Chondrocyte (in vitro differentiated cells): ENCODE measurements at places on chromosomes 12 and 14. TPM values are rescaled to one million over a fixed set of nuclear protein-coding genes. Genes with fewer than 3 reads are reported as not detected.

DNA sequence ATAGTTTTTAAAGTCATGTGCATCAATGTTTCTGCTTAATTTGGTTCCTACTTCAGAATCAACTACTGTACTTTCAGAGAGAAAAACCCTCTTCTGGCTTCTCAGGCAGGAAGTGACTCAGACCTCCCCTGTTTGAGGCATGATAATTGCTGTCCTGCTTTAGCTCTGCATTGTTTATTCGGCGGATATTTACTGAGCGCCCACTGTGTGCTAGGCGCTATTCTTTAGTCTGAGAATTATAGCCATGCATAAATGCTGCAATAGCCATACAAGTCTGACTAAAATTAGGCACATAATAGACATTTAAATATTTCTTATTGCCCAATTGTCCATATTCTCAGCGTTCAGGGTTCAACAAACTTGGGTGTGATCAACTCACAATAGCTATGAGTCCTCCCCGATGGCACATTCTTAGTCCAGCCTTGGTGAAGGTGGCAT lies 6.1 kb upstream of the AMIGO2 start:
- DNase-seq = no peak
- H3K27ac ChIP-seq = peak overlapping the region; percentile 82
- no peaks in the 10 kb centered on the region for H3K36me3 ChIP-seq
- no peak overlapping the region for H3K4me3 ChIP-seq
- no peaks in the 10 kb centered on the region for H3K27me3 ChIP-seq

Gene KLC1
- total RNA-seq = 188 to 226 TPM (median 190 TPM) in 3 replicates

Gene TSPAN11
- 0.87 to 1.9 TPM (median 0.95 TPM) in 3 replicates for total RNA-seq

Gene KLRC1
- total RNA-seq = not detected in 3 replicates

- no peaks in the 10 kb centered on the region for H3K36me3 ChIP-seq
- H3K4me3 ChIP-seq = no peak overlapping the region
- H3K4me1 ChIP-seq = no peaks in the 10 kb centered on the region
- no peak for DNase-seq
These were observed 212.2 kb downstream of the NPAS3 start for GRCh38 chr14:33150666-33151428.

- H3K27ac ChIP-seq = no peak overlapping the region
- no peak overlapping the region for H3K4me3 ChIP-seq
- H3K27me3 ChIP-seq = no peaks in the 10 kb centered on the region
These were observed 30.6 kb downstream of the WDR89 start for GRCh38 chr14:63611078-63611477.

GRCh38 chr14:41973178-41973577 lies 366.5 kb downstream of the LRFN5 start:
- no peaks in the 10 kb centered on the region for H3K27me3 ChIP-seq
- no peak overlapping the region for H3K4me3 ChIP-seq
- no peak for DNase-seq
- no peak overlapping the region for H3K27ac ChIP-seq
- H3K4me1 ChIP-seq = no peaks in the 10 kb centered on the region

- H3K4me1 ChIP-seq = peaks cover under 1% of the 10 kb centered on the region
- H3K36me3 ChIP-seq = no peaks in the 10 kb centered on the region
- H3K4me3 ChIP-seq = no peak overlapping the region
These were observed 65.8 kb upstream of the RASSF3 start for GRCh38 chr12:64544371-64545080.

Gene ARHGEF25
- total RNA-seq = 29.0 to 30.6 TPM (median 29.5 TPM) in 3 replicates

Gene RNASE7
- total RNA-seq = not detected in 3 replicates

Gene SYNDIG1L
- total RNA-seq = not detected in 3 replicates

DNA sequence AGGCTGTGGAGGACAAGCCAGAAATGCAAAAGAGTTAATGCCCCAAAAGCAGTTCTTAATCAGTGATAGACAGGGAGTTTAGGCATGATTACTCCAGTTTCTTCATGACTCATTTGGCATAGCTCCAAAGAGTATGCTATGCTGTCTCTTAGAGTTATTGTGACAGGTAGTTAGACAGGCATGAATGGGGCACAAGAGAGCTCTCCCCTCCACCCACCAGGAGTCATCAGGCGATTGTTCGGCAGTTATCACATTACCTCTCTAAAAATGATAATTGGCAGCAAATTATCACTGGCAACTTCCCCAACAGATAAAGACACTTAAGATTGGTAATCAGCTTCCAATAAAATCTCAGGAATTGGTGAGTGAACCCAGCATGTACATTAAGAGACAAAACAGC lies 320.1 kb downstream of the DAD1 start:
- peaks cover 86% of the 10 kb centered on the region for H3K4me1 ChIP-seq
- DNase-seq = no peak
- H3K27me3 ChIP-seq = no peaks in the 10 kb centered on the region
- H3K36me3 ChIP-seq = no peaks in the 10 kb centered on the region
- peak overlapping the region; percentile 19 for H3K27ac ChIP-seq

- H3K36me3 ChIP-seq = no peaks in the 10 kb centered on the region
- peaks cover 22% of the 10 kb centered on the region for H3K27me3 ChIP-seq
- H3K4me3 ChIP-seq = no peak overlapping the region
- no peaks in the 10 kb centered on the region for H3K4me1 ChIP-seq
- no peak overlapping the region for H3K27ac ChIP-seq
- DNase-seq = no peak
These were observed 47.6 kb upstream of the RBM19 start for GRCh38 chr12:114013575-114014345.

- no peak overlapping the region for H3K27ac ChIP-seq
- no peaks in the 10 kb centered on the region for H3K4me1 ChIP-seq
These were observed 268.2 kb downstream of the PCNX1 start for GRCh38 chr14:71175491-71175890.

GRCh38 chr14:23034498-23035302 lies at the start of gene PSMB5:
Gene PSMB5 (minus strand): TSS chr14:23034900. CDS start chr14:23034881, 19 bp downstream.
- H3K27ac ChIP-seq = peak within 1 kb of the TSS; percentile 96
- no peaks in the 10 kb centered on the region for H3K27me3 ChIP-seq
- peaks cover 30% of the 10 kb centered on the region for H3K4me1 ChIP-seq
- H3K36me3 ChIP-seq = peaks cover 13% of the 10 kb centered on the region

Gene SERPINA1
- total RNA-seq = 0.20 TPM in 1 of 3 replicates, not detected in the others

DNA sequence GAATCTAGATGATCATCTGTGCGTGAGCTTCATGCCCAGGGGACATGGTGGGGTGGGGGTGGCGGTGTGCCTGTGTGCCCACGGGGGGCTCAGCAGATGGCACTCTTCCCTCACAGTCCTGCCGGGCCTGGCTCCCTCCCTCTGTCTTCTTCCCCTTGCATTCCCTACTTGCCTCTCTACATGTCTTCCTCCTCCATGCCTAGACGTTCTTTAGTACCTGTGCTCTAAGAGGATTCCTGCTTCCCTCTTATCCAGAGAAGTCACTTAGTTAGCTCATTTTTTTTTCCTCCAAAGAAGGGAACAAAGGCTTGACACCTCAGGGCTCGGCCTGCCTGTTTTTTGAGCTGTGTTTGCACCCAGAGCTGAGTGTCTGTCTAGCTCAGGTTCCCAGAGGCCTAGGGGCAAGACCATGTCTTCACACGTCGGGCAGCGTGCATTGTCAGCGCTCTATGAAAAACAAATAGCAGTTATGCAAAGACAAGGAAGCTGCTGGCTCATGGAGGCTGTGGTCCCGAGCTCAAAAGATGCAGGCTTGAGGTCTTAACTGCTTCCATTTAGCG lies 48.8 kb downstream of the NINJ2 start:
- peaks cover 40% of the 10 kb centered on the region for H3K4me1 ChIP-seq
- DNase-seq = no peak
- no peaks in the 10 kb centered on the region for H3K36me3 ChIP-seq
- H3K4me3 ChIP-seq = no peak overlapping the region

GRCh38 chr12:91555436-91556415 lies 373.1 kb upstream of the DCN start:
- no peak overlapping the region for H3K27ac ChIP-seq
- peaks cover 13% of the 10 kb centered on the region for H3K36me3 ChIP-seq
- no peaks in the 10 kb centered on the region for H3K4me1 ChIP-seq
- H3K4me3 ChIP-seq = no peak overlapping the region

Gene RD3L
- total RNA-seq = not detected in 3 replicates

GRCh38 chr14:87081004-87081403 lies 912.0 kb downstream of the GALC start:
- no peak for DNase-seq
- no peak overlapping the region for H3K4me3 ChIP-seq
- no peaks in the 10 kb centered on the region for H3K27me3 ChIP-seq
- no peak overlapping the region for H3K27ac ChIP-seq

Gene PIWIL1
- not detected in 3 replicates for total RNA-seq

Gene PRB2
- not detected in 3 replicates for total RNA-seq

DNA sequence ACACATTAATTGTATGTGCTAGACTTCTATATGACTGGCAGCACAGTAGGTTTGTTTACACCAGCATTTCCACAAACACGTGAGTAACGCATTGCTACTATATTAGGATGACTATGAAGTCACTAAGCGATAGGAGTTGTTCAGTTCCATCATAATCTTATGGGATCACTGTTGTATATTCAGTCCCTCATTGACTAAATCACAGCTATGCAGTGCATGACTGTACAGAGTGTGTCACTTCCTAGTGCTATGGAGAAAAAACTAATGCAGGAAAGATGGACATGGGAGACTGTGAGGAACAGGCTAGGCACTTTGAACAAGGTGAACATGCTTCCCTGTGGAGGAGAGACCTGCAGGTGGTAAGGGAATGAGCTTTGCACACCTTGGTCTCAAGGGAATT lies 259.8 kb downstream of the NUAK1 start:
- H3K4me1 ChIP-seq = peaks cover 15% of the 10 kb centered on the region
- no peaks in the 10 kb centered on the region for H3K27me3 ChIP-seq
- no peak overlapping the region for H3K27ac ChIP-seq
- H3K36me3 ChIP-seq = no peaks in the 10 kb centered on the region
- no peak for DNase-seq

- DNase-seq = no peak
- no peak overlapping the region for H3K4me3 ChIP-seq
- peaks cover 3% of the 10 kb centered on the region for H3K36me3 ChIP-seq
- peaks cover 8% of the 10 kb centered on the region for H3K4me1 ChIP-seq
These were observed 62.9 kb upstream of the NID2 start for GRCh38 chr14:52131640-52132320.

DNA sequence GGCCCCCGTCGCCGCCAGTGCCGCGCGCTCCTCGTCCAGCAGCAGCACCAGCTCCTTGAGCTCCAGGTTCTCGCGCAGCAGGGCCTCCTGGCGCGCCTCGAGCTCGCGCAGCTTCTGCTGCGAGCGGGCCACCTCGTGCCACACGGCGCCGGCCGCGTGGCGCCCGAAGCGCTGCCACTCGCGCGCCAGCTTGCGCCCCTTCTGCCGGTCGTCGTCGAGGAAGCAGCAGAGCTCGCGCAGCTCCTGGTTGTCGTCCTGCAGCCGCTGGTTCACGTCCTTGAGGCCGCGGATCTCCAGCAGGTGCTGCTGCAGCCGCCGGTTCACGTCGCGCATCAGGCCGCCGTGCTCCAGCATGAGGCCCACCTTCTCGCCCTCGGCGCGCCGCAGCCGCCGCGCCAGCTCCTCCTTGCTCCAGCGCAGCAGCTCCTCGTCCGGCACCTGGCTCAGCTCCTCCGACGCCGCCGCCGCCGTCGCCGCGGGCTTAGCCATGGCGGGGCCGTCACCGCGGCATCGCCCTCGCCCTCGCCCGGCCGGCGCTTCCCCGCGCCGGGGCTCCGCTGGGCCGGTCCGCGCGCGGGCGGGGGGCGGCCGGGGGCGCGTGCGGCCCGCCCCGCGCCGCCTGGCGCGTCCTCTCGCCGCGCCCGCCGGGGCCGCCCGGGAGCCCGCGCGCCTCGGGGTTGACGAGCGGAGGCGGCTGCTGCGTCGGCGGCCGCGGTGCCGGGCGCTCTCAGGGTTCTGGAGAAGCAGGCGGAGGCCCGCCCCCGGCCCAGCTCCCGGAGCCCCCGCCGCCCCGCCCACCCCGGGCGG lies at the start of gene CCDC85C:
CCDC85C (minus strand) TSS at position 737 of the 807 bp plus-strand sequence; CDS start at position 489, 248 bp downstream.
- no peaks in the 10 kb centered on the region for H3K27me3 ChIP-seq
- peaks cover 24% of the 10 kb centered on the region for H3K4me1 ChIP-seq
- no peaks in the 10 kb centered on the region for H3K36me3 ChIP-seq
- DNase-seq = no peak
- peak within 1 kb of the TSS; percentile 79 for H3K27ac ChIP-seq

Gene TESPA1
- total RNA-seq = not detected in 3 replicates

DNA sequence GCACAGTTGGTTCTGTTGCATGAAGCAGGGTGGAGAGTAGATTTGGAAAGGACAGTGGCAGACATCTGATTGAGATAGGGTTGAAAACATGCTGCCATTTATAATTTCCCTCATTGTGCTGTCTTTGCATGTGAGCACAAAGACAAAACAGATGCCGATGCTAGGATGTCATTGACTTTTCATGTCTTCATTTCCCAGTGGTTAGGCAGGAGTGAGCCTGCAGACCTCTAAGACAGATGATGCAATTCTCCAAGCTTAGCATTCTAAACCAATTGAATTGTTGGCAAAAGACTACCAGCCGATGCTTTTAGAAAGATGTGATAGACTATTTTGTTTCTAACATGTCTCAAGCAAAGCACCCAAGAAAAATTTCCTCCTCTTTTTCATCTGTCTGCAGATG lies 37.1 kb upstream of the PELI2 start:
- H3K36me3 ChIP-seq = no peaks in the 10 kb centered on the region
- peaks cover 34% of the 10 kb centered on the region for H3K27me3 ChIP-seq
- H3K27ac ChIP-seq = no peak overlapping the region
- no peaks in the 10 kb centered on the region for H3K4me1 ChIP-seq

DNA sequence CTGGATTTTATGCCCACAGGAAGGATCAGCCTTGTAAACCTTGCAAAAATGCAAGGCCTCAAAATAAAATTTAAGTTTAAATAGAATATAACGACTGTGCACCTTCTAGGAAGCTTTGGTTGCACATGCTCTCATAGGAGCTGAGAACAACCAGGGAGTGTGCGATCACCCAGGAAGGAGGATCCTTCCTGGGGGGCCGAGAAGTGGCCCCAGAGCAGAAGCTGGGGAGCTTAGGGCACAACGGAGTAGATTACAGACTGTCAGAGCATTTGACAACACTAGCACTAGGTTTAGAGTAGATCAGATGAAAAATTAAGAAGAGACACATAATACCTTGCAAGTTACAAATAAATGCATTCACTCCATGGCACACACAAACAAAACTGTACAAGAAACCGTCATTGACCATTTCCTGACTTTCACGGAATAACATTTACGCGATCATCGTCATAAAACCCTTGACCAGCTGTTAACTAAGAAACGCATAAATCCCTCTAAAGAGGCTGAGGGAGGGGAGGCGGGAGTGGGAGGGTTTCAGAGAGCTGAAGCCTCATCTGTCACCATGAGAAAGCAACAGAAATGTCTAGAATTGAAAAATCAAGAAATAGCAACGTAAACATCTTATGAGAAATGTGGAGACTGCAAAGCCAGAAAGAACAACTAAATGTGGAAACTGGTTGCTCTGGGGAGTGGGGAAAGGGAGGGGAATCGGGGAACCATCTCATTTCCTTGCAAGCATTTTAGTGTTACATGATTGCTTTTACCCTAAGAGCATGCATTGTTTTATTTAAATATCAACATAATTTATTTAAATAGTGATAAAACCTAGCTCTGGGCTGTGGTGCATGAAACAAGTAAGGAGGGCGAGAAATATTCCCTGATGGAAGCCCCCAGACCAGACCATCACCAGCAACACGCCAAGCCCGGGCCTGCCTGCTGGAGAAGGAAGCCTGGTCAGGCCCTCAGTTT lies 13.1 kb upstream of the CCDC85C start:
- no peaks in the 10 kb centered on the region for H3K36me3 ChIP-seq
- no peak for DNase-seq
- H3K27ac ChIP-seq = no peak overlapping the region
- peaks cover 24% of the 10 kb centered on the region for H3K4me1 ChIP-seq
- no peak overlapping the region for H3K4me3 ChIP-seq
- no peaks in the 10 kb centered on the region for H3K27me3 ChIP-seq

- H3K36me3 ChIP-seq = no peaks in the 10 kb centered on the region
- H3K4me1 ChIP-seq = peaks cover 14% of the 10 kb centered on the region
- DNase-seq = no peak
- H3K27me3 ChIP-seq = no peaks in the 10 kb centered on the region
- no peak overlapping the region for H3K27ac ChIP-seq
These were observed 267.6 kb downstream of the DUSP6 start for GRCh38 chr12:89084751-89085150.
